ENCODE measurements at places on chromosomes 13 and 19.

GRCh38 chr13:91329733-91330132 is 17.8 kb upstream of the MIR17HG start:
- DNase-seq: no peak

DNA sequence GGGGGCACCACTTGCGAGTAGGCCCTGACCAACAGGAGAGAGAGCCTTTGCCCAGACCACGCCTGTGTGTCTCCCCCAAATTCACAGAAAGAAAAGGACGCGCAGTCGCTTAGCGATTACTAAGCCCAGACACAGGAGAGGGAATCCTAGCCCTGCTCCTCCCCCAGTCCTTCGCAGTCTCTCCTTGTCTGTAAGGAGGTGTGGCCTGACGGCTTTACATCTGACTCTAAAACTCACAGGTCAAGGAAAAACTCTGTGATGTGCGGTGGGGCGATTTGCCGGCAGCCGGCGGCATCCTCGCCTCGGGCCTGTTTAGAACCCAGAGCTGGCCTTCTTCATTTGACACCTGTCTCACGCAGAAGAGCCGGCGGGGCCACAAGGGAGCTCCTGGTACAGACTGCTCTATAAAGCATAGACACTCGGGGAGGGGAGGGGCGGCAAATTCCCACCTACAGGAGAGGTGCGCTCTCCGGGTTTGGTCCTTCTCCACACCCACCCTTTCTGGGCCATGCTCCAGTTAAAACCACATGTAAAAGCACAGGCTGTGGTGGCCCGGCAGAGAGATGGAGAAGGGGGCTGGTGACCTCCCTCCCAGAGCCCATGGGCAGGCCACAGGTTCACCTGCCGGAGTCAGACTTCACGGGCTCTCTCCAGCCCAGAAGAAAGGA is 17.8 kb downstream of the GPR12 start:
- no peak for DNase-seq

GRCh38 chr19:6213266-6213595 is 66.5 kb downstream of the MLLT1 start:
- no peak for DNase-seq

DNA sequence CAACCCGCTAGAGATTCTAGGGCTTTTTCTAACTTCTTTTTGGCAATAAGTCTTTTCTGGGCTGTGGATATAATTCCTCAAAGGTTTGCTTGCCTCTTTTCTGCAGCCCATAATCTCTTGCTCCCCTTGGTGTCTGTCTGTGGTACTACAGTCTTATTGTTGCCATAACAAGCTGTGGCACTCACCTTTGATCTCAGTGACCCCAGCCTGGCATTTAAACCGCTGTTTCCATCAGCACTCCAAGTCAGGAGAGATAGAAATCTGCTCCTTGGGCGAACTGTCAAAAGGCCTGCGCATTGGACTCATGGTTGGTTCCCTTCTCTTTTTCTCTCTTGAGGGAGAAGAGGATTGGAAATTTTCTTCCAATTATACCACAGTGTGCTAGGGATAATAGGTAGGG is 14.5 kb upstream of the MPHOSPH8 start:
- no peak for DNase-seq

DNA sequence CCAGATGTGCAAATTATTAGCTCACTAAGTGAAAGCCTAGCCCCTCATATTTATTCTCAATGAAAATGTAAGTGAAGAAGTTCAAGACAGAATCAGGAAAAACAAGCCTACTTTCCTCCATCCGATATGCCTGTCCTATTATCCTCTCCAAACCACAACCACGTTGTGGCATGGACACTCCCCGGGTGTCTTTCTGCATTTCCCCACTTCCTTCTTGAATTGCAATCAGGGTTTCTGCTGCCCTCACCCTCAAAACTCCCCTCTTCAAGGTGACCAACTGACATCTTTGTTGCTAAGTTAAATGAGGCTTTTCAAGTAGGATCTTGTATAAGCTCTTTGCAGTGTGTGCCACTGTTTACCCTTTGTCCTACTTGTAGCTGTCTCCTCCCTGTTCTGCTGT is 11.8 kb downstream of the SLC25A30 start:
- no peak for DNase-seq

- DNase-seq: no peak
Measured at GRCh38 chr13:109593230-109593629, 193.2 kb downstream of the IRS2 start.

GRCh38 chr13:21364916-21365315 is 94.2 kb downstream of the ZDHHC20 start:
- DNase-seq: no peak

DNA sequence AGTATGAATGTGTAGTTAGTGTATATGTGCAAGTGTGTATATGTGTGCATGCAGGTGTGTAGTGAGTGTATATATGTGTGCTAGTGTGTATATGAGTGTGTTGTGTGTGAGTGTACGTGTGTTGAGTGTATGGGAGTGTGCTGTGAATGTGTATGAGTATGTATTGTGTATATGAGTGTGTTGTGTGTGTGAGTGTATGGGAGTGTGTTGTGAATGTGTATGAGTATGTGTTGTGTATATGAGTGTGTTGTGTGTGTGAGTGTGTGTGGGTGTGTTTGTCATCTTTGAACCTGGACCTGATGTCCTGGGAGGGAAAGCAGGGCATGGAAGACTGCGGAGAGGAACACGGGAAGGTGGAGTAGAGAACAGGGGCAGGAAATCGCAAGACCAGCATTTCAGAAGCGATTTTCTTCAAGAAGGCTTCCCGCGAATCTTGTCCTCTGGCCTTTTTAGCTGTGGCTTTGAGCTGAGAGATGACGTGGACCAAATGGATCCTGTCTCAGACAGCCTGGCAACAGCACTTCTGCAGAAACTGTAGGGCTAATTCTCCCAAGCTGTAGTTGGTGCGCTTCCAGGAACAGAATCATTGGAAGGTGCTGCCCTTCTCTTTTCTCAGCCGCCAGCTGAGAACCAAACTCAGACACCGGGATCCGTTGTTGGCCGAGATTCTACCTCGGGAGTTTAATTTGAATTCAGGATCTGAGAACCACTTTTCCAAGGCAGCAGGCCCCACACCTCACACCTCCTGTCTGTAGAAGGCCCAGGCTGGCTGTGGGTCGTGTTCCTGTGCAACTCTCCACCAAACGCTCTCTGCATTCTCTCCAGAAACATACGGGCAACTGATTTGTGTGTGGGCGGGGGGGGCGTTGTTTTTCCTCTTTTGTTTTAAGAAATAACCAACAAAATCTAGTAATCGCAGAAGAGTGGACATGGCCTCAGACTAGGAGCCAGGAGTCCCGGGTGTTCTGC is 94.7 kb upstream of the RAP2A start:
- DNase-seq: no peak

- no peak for DNase-seq
Measured at GRCh38 chr13:31090961-31091624, 70.6 kb downstream of the HSPH1 start.

DNA sequence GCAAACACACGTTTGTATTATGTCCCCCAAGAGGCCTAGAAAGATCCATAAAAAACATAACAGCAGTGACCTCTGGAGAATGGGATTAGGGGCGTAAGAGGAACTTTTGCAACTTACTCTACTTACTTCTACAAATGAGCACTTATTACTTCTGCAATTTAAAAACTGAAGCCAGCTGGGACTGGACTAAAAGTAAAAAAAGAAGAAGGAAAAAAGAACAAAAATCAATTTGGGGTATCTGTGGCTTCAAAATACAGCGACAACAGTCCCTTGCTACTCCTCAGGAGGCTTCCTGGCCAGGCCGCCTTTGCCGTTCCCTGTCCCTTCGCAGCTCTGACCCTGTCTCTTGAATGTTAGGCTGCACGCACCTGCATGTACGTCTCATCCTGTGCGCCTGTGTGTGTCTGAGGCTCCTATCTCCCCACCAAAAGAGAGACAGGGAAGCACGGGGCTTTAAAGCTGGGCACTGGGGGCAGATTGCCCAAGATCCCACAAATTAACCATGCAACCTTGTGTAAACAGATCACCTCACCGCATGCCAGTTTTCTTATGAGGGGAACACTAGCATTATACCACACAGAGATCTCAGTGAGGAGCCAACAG is 12.1 kb upstream of the FKRP start:
- DNase-seq: no peak

GRCh38 chr19:31383553-31383952 is 34.3 kb upstream of the TSHZ3 start:
- no peak for DNase-seq

DNA sequence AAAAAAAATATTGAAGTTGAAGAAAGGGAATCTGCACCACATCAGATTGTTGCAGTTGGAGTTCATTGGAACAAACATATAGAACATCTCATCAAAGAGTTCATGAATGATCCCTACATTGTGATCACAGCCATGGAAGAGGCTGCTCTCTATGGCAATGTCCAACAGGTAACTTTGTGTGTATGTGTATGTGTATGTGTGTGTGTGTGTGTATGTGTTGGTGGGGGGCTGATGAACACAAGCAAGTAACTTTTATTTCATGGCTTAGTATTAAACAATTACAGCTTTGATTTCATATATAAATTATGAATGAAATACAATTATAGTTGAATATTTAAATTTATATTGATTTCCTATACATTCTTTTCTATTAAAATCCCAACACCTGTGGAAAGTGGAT is 69.4 kb downstream of the SLC7A9 start:
- no peak for DNase-seq

GRCh38 chr13:37392389-37392788 is 206.2 kb downstream of the POSTN start:
- no peak for DNase-seq

- no peak for DNase-seq
Measured at GRCh38 chr19:720345-721160, 11.8 kb downstream of the PALM start.

GRCh38 chr19:11675569-11675968 is 63.2 kb downstream of the ZNF823 start:
- no peak for DNase-seq

- peak; percentile 68 for DNase-seq
Measured at GRCh38 chr13:114282041-114282670, 755 bp downstream of the UPF3A start.

GRCh38 chr13:39016787-39017186 is 21.1 kb downstream of the PROSER1 start:
- no peak for DNase-seq

- peak; percentile 35 for DNase-seq
Measured at GRCh38 chr13:40189426-40189825, 477.0 kb downstream of the FOXO1 start.

- DNase-seq: no peak
Measured at GRCh38 chr19:47390533-47391488, 28.5 kb downstream of the MEIS3 start.

GRCh38 chr13:20311596-20311995 is 79.5 kb upstream of the GJB6 start:
- no peak for DNase-seq

DNA sequence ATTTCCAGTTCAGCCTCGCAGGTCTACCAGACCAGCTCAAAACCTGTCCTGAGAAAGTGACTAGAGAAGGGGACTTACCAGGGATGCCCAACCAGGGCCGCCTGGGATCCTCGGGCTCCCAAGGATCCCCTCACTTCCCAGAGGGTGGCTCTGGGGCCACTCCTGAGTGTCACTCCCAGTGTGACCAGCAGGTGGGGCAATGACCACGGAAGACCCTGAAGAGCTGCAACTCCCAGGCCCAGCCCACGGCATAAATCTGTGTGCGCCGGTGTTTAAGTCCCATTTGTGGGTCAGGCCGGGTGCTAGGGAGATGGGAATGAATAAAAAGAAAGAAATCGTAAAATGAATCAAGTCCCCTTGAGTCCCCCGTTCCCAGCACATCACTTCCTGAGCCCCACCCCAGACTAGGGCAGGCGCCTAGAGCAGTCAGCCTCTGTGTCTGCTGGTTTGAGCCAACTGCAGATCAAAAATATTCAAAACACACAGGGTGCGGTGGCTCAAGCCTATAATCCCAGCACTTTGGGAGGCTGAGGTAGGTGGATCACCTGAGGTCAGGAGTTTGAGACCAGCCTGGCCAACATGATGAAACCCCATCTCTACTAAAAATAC is 10.7 kb downstream of the PTGIR start:
- peak; percentile 89 for DNase-seq

DNA sequence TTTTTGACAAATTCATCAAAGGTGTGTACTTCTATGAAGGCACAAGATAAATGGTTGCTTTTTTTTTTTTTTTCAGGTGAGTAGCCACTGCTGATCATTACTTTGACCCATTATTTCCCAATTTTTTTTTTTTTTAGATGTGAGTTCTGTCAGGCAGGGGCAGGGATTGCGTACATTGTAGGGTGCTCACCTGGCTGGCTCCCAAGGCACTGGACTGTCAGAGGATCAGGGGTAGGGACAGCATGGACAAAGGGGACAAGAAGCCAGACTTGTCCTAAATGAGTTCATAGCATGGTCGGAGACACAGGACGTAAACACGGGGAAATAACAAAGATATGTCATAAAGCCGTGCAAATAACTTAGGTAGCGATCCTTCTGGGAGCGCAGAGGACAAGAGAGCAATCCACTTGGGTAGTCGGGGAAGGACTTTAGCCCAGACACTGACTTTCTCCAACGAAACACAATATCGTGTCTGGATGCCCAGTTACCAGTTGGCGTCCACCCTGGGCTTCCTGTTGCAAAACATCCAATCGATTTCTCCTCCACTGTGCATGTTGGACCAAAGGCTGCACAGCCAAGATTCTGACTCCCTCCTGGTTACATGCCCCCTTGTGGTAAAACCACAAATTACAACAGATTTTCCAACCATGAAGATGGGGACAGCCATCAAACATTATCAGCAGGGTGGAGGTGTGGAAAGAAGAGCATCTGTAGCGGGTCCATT is 27.5 kb upstream of the KATNAL1 start:
- DNase-seq: no peak

GRCh38 chr13:63449550-63449949 is 2033.9 kb upstream of the PCDH20 start:
- DNase-seq: no peak

DNA sequence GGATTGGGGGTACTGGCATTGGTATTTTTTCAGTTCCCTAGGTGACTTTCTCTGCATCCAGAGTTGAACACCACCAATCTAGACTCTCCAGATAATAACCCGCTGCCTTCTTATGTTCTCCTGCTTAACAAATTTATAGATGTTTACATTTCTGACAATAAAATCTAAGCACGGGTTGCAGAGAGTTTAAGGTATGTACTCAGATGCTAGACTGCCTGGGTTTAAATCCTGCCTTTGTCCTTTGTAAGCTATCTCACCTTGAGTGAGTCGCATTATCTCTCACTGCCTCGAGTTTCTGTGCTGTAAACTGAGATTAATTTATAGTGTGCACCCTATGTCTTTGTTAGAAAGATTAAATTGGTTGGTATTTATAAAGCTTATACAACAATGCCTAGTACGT is 131.4 kb upstream of the ARGLU1 start:
- DNase-seq: no peak

- DNase-seq: no peak
Measured at GRCh38 chr19:47351548-47351947, 2.4 kb downstream of the DHX34 start.

- no peak for DNase-seq
Measured at GRCh38 chr19:52335768-52336116, 301 bp upstream of the ZNF610 start.

- no peak for DNase-seq
Measured at GRCh38 chr19:41076286-41076685, 12.0 kb upstream of the CYP2A13 start.

- no peak for DNase-seq
Measured at GRCh38 chr19:5558101-5558621, 9.6 kb downstream of the TINCR start.
